ENCODE measurements at places on chromosomes 16 and 17.

GRCh38 chr16:1310832-1311200 lies 1.4 kb downstream of the UBE2I start:
- DNase-seq: no peak

- DNase-seq: no peak
Measured at GRCh38 chr16:73864868-73865267, 431.7 kb upstream of the PSMD7 start.

DNA sequence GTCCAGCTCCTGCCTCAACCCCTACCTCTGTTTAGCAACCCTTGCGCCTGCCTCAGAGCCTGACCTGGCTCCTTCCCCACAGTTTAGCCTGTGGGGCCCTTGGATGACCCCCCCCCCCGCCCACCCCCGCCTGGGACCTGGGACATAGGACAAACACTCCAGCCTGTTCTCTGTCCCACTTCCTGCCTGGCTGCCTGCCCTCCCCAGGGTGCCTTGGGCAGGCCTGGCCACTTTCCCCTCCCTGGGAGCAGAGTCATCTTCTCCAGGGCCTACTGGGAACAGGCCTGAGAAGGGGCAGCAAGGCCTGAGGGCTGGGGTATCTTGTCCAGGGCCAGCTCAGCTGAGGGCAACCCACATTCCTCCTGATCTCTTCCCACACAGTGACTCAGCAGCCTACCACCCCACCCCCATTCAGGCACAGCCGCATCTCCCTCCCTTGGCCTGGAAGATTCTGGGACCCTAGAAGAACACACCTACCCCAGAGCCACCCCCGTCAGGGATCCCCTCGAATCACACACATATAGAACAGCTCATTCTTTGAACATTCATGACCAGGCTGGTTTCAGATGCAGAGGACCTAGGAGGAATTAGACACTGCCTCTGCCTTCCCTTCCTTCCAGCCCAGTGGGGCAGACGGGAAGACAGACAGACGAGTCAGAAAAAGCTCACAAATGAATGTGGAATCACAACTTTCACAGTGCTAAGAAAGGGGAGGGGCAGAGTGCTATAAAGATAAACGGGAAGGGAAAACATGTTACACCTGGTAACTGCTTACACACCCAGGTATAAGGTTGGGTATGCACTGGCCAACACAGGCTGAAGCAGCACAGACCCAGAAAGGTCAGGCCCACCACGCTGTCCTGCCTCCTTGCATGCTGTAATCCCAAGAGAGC lies 6.0 kb downstream of the FHOD1 start:
- DNase-seq: no peak

GRCh38 chr17:28097901-28098300 lies 55.4 kb downstream of the NLK start:
- DNase-seq: no peak

DNA sequence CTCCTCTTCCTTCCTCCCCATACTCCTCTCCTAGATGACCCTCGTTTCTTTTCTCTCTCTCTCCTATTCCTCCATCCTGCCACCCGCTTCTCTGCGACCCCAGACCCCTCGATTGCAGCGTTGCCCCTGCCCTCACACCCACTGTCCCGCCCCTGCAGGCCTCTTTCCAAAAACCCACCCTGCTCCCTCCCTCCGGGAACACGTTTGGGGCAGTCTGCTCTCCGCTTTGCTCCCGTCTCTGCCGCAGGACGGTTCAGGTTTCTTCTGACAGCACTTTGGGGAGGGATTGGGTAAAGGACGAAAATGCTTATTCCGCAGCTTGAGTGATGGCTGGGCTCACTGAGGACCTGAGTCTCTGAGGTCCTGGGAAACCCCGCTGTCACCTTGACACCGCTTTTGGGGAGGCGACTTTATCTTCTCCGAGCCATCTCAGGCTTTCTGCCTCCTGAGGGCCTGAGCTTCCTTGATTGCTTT lies 690 bp downstream of the NDE1 start:
- no peak for DNase-seq

- no peak for DNase-seq
Measured at GRCh38 chr16:51524555-51525373, 373.7 kb upstream of the SALL1 start.

GRCh38 chr17:9768381-9768934 lies 22.9 kb downstream of the DHRS7C start:
- no peak for DNase-seq

GRCh38 chr17:32492264-32492589 lies 5.4 kb downstream of the CDK5R1 start:
- DNase-seq: no peak

- DNase-seq: no peak
Measured at GRCh38 chr16:80317599-80318037, 223.2 kb upstream of the DYNLRB2 start.

DNA sequence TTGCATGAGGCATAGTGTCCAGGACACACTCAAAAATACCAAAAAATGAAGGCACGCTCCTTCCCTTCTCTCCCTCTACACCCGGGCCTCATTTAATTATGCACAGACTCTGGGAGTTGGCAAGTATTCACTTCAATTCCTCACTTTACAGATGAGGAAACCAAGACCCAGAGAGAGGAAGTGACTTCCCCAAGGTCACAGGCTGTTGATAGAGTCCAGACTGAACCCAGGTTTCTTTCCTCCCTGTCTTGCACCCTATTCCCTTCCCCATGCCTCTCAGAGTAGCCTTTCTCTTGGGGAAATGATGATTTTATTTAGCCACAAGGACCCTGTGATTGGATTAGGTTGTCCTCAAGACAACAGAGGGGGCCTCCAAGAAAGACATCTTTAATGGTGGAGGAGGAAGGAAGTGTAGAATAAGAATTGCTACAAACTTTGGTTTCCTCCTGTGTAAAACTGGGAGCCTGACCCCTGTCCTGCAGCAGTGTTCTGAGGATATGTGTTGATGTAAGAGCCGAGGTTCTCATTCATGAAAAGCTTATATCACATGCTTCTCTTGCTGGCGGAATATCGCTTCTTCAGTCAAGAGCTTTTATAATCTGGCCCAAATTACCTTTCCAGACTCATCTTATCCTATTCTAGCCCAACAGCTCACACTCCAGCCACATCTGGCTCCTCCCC lies 48.8 kb upstream of the SIAH1 start:
- no peak for DNase-seq

GRCh38 chr16:69322343-69322742 lies 8.0 kb downstream of the PDF start:
- DNase-seq: no peak

DNA sequence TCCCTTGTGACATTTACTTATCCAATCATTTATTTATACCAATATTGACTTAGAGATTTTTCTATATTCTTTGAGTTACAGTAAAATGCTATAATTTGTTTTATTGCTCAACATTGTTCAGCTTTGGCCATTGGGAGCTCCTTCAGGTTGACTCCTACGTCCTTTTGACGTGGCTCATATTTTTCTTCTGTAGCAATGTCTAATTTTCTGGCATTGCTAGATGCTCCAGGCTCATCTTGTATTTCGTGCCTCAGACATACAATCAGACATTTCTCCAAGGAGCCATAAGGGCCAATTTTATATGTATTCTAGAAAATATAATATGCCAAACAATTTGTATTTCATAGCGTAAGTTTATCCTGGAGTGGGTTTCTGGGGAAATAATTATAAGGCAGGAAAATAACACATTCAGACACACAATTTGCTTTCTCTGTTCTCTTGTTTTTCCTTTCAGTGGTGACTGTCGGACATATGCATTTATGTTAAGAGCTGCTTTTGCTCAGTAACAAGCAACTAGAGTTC lies 355.1 kb upstream of the MON1B start:
- DNase-seq: no peak

DNA sequence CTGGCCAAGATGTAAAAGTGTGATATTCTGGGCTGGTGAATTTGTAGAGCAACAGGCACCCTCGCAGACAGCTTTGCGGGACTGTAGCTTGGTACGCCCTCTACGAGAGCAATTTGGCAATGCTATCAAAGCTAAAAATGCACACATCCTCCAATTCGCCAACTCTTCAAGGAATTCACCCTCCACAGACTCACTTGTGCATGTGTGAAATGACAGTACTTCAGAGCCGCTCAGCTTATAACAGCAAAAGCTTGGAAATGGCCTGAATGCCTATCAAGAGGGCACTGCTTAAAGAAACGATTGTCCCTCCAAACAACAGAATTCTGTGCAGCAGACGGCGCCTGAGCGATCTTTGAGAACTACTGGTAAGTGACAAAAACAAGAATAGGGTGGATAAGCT lies 130.8 kb downstream of the SDK2 start:
- DNase-seq: no peak

DNA sequence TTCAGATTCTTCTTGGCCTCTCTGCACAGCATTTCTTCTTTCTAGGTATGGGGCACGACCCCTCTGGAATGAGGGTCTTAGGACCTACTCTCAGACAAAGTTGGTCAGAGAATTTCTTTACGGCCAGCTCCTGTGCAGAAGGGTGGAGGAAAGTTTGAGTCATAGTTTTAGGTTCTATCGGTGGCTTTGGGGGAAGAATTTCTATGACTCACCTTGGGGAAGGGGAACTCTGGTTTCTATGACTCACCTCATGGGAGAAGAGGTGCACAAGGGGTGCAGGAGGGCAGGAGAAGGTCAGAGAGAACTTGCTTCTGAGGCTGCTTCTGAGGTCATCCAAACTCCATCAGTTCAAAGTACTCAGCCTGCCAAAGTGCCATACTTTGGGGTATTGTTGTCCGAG lies 2.5 kb upstream of the ABCC12 start:
- DNase-seq: no peak

DNA sequence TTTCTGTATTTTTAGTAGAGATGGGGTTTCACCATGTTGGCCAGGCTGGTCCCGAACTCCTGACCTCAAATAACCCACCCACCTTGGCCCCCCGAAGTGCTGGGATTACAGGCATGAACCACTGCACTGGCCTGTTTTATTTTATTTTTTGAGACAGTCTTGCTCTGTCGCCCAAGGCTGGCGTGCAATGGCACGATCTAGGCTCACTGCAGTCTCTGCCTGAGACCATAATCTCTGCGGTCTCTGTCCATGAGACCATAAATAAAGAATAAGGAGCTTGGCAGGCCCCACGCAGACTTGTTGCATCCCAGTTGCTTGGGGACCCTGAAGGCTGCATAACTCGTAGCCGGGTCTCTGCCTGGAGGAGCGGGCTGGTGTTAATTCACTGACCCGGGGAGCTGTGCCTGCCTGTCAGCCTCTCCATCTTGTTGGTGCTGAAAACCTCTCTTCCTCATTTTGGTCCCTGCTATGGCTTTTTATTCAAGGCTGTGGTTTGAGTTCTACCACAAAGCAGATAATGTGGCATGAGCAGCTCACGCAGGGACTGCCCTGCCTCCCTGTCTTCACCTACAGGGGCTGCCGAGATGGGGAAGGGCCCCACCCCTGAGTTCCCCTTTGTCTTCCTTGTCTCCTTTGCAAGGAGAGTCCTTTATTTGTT lies 82.1 kb downstream of the MSI2 start:
- DNase-seq: no peak

GRCh38 chr17:49527927-49528651 lies 33.0 kb downstream of the NGFR start:
- DNase-seq: no peak

- DNase-seq: no peak
Measured at GRCh38 chr17:57861000-57861789, 11.4 kb upstream of the MRPS23 start.

- no peak for DNase-seq
Measured at GRCh38 chr16:84324434-84325262, 30.0 kb downstream of the WFDC1 start.

GRCh38 chr16:3490911-3491629 lies 4.2 kb downstream of the C16orf90 start:
- DNase-seq: no peak

GRCh38 chr16:11107780-11108465 lies 148.1 kb downstream of the SOCS1 start:
- no peak for DNase-seq

DNA sequence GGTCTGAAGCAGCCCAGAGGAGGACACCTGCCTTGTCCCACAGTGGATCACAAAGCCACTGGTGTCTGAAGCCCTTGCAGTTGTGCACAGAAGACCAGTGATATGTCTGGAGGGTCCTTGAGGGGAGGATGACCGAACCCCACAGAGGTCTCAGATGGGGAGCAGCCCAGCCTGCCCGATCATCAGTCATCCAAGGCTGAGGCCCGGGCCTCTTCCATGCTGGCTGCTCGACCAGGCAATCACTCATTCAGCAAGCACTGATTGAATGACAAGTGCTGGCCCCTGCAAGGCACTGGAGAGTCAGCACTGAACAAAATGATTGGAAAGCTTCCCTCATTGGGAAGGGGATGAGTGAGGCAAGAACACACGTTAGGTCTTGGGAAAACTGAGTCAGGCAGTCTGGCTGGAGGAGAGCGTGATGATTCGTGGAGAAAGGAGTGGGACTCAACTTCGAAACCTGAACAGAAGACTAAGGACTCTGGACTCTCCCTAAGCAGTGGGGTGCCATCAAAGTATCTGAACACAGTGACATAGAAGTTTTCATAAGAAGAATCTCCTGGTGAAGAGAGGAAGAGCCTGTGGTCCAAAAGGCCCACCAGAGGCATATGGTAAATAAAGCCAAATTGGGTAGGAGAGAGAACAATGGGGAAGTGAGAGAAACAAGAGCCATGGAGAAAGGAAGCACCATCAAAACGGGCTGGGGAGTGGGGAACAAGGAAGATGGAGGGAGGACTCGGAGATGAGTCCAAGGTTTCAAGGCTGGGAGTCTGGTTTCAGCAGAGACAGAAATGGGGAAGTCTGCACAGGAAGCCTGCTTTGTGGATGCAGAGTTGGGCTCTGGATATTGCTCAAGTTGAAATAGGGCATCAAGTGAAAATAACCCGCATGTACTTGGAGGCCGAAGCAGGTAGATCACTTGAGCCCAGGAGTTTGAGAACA lies 10.2 kb downstream of the PIK3R5 start:
- no peak for DNase-seq

DNA sequence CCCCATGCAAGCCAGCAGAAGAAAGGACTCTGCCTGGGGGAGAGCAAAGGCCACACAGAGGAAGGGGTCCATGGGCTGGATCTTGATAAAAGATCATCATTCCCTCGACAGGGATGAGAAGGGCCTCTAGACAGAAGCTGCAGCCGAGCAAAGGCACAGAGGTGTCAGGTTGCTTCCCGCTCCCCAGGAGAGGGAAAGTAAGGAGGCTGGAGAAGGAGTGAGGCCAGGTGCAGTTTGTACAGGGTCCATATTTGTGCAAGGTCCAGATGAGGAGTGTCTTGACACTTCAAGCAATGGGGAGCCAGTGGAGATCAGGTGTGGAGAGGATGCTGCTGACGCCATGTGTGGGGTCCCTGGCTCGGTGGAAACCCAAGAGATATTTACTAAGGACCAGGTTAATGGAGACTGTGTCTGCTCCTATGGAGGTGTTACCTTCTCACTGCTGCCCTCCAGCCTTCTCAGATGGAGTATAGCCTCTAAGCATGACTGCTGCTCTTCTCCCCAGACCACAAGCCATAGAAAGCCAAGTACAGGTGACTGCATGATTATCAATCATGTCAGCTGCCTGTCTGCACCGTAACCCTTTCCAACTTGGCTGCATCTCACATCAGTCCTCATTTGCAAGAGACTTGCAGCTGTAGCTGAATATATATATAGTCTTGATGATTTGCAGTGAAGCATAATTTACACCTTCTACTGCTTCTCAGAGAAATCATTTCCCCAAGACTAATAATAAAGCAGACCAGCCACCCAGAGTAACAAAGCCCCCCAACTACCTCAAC lies 21.1 kb downstream of the GAS7 start:
- DNase-seq: no peak
